ENCODE measurements at places on chromosomes 1 and 21. TPM values are rescaled to one million over a fixed set of nuclear protein-coding genes. Genes with fewer than 3 reads are reported as not detected.

DNA sequence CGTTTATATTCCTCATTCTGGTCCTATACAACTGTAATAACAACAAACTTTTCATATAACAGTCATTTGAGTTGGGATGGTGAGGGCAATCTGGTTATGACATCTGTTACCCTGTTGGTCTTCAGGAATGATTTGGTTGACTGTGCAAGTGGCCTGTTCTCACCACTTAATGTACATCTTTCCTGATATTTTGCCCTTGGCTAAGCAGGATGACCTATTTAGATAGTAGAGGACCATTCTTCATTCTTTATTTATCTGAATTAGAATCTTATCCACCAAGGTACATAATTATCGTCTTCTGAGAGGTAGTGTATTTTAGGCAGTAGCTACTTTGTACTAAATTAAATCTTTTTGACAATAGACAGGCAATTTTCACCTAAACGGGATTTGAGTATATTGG lies 154.3 kb downstream of the DNM3 start:
- DNase-seq = no peak
- H3K36me3 ChIP-seq = no peaks in the 10 kb centered on the region
- H3K4me1 ChIP-seq = no peaks in the 10 kb centered on the region
- H3K4me3 ChIP-seq = no peak overlapping the region
- no peaks in the 10 kb centered on the region for H3K27me3 ChIP-seq
- H3K27ac ChIP-seq = no peak overlapping the region

DNA sequence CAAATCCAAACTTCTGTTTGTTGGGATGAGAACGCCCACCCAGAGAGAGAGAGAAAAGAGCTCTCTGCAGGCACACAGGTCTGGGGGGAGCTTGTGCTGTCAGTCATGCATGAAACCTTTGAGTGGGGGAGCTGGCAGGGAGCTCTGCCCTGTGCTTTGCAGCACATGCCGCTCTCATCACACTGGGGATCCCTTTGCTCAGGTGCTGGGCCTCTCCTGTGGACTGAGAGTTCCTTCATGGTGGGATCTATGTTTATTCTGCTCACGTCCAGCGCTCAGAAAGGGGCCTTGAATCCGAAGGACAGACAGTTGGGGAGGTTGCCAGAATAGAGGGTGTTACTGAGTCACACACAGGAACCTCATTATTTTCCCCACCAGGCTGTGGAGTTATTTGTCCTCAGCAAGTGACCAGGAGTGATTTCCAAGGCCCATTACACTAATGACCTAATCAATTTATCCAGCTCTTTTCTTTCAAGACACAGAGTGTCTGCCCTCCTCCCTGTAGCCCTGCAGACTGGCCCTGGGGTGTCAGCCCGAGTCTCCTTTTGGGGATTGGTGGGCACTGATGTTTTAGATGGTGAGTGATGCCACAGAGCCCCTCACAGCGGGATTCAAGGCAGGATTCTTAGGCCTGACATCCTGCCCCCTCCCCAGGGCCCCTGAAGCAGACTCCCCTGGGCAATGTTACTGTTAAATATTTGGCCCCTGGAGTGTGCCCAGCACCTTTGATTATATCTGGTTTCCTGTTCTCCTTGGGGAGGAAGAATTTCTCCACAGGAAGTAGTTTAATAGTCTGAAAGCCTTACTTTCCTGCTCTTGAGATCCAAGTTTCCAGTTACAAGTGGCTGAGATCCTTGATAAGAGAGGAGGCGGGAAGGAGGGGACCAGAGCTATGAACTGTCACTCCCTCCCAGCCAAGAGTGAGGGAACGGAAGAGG lies 22.3 kb downstream of the MYBPH start:
- H3K27ac ChIP-seq = no peak overlapping the region
- no peaks in the 10 kb centered on the region for H3K36me3 ChIP-seq
- H3K4me1 ChIP-seq = no peaks in the 10 kb centered on the region
- H3K4me3 ChIP-seq = no peak overlapping the region
- no peaks in the 10 kb centered on the region for H3K27me3 ChIP-seq

DNA sequence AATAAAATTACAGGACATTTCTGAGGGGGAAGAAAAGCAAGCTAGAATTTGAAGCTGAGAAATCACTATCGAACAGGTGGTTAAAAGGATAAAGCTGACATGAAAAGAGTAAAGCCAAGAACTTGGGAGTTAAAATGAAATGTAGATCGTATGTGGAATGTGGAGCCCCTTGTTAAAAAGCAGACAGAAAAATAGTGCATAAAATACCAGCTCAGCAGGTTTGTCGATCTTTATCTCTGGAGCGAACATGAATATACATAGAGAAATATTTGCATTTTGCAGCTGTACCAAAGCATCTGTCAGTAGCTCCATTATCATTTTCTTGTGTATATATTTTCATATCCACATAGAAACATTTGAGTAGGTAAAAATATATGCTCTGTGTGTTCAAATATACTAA lies 73.6 kb upstream of the CDC42BPA start:
- no peaks in the 10 kb centered on the region for H3K36me3 ChIP-seq
- no peaks in the 10 kb centered on the region for H3K4me1 ChIP-seq
- H3K27ac ChIP-seq = no peak overlapping the region
- H3K27me3 ChIP-seq = no peaks in the 10 kb centered on the region
- DNase-seq = no peak

DNA sequence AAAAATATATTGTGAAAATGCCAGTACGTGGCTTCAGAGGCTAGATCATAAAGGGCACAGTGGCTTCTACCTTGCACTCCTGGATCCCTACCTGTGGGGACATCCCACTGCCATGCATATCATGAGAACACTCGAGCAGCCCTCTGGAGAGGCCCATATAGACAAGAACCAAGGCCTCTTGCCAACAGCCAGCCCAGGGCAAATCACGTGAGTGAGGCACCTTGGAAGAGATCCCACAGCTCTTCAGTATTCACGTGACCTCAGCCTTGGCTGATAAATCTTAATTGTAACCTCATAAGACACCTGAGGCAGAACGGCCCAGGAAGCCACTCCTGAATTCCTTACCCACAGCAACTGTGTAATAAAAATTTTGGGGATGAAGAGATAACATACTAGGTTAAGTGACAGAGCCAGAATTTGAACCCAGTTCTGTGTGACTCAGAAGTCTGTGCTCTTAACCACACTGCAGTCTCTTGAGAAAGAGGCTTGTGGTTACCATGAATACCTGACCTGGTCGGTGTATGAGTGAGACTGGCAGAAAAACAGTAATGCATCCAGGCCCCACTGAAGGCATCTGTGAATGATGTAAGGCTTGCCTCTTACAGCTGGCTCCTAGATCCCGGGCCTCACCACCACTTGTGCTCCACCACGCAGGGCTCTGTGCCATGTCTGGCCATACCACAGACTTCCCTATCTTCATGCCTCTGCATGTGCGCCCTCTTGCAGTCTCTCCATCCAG lies 6.9 kb upstream of the A3GALT2 start:
- no peaks in the 10 kb centered on the region for H3K36me3 ChIP-seq
- peak; percentile 62 for DNase-seq
- H3K27ac ChIP-seq = peak overlapping the region; percentile 39
- H3K4me1 ChIP-seq = peaks cover 10% of the 10 kb centered on the region

GRCh38 chr1:199298825-199299224 lies 660.0 kb downstream of the PTPRC start:
- H3K4me1 ChIP-seq = no peaks in the 10 kb centered on the region
- DNase-seq = no peak

DNA sequence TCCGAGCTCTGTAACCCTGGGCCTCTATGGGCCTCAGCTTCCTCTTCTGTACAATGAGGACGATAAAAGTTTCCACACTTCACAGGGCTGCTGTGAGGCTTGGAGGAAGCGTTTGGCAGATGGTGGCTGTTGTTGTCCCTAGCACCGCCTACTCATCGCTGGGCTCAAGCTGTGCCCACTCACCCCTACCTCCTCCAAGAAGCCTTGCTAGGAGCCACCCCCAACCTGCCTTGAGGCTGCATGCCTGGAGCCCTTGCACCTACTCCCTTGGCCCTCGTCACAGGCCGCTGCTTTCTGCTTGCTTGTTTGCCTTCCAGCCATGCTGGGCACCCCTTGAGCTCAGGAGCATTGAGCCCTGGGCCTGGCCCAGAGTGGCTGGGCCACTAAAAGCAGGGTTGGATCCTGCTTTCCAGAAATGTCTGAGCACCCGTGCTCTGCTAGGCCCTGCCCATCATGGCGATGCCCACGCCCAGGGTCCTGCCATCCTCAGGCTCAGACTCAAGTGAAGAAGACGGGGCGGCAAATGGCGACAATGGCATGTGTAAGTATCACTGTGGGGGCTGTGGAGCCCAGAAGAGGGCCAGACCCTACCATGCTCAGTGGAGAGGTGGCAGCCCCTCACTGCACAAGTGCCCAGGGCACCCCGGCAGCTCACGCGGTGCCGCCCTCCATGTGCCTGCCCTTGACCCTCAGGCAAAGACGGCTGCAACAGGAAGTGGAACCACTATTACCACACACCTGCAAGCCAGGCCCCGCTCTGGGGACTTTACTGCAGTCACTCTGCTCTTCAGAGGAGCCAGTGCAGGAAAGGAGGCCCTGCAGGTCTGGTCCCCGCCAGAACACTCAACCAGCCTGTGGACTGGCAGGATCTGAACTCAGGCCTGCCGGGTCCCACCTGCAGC lies 9.5 kb downstream of the SH3BGRL3 start:
- H3K36me3 ChIP-seq = no peaks in the 10 kb centered on the region
- peaks cover 2% of the 10 kb centered on the region for H3K4me1 ChIP-seq
- no peak overlapping the region for H3K4me3 ChIP-seq
- no peak overlapping the region for H3K27ac ChIP-seq
- H3K27me3 ChIP-seq = no peaks in the 10 kb centered on the region

DNA sequence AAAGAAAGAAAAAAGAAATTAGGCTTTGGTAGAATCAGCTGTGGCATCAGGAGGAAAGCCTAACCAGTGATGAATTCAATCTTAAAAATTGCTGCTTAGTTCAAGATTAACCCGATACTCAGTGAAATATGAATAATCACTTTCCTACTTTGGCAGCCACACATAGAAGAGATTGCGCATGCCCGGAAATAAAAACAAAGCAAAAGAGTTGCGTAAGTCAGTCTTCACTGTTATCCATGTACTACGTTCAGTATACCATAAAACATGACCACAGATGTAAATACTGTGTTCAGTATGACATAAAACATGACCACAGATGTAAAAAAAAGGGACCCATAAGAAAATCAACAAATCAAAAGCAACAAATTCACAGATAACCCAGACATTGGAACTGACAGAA lies 19.2 kb downstream of the CD1D start:
- no peak for DNase-seq
- H3K27me3 ChIP-seq = peaks cover 4% of the 10 kb centered on the region
- H3K4me1 ChIP-seq = no peaks in the 10 kb centered on the region
- no peaks in the 10 kb centered on the region for H3K36me3 ChIP-seq
- no peak overlapping the region for H3K27ac ChIP-seq

DNA sequence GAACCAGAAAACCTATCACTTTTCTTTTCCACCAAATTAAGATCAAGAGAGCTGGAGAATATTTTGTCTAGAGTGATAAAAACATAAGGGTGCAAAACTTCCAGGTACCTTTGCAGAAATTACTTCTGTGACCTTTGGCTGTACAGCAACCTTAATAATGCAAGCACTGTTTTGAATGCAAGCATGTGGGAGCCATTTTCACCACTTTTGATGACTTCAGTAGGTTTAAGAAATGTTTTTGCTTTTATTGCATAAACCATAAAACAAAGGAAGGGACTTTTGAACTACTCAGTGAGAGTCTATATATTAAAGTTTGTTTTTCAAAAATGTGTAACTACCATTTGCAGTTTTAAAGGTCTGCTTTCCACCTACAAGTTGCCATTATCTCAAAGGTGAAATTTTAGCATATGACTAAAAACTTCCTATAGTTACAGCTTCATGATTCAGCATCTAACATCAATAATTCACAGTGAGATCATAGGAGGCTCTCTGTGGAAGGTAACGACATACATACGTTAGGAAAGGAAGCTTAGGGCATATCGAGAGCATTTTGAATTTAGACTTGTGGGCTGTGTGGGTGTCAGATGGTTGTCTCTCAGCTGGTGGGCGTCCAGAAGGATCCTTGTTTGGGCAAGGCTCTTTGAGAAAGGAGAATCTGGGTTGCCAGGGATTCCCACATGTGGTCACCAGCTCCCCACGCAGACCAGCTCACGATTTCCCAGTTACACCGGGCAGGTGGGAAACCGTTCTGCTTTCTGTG lies 1.1 kb upstream of the GADD45A start:
- peaks cover 6% of the 10 kb centered on the region for H3K4me1 ChIP-seq
- no peaks in the 10 kb centered on the region for H3K36me3 ChIP-seq
- H3K27ac ChIP-seq = peak overlapping the region; percentile 92
- no peak for DNase-seq
- H3K27me3 ChIP-seq = no peaks in the 10 kb centered on the region

- H3K27me3 ChIP-seq = no peaks in the 10 kb centered on the region
- H3K4me3 ChIP-seq = no peak overlapping the region
- no peak overlapping the region for H3K27ac ChIP-seq
- no peak for DNase-seq
These were observed 35.3 kb downstream of the DTL start for GRCh38 chr1:212070720-212071302.

The CFHR1 gene
- not detected for total RNA-seq

The TNFRSF25 gene
- 6.9 TPM for total RNA-seq

The OR2M5 gene
- total RNA-seq = not detected
